ENCODE measurements at places on chromosomes 13 and 19. TPM values are rescaled to one million over a fixed set of nuclear protein-coding genes. Genes with fewer than 3 reads are reported as not detected.

Gene CGB1
- not detected for total RNA-seq

Gene ZNF835
- 3.6 TPM for total RNA-seq

Gene CGB2
- total RNA-seq, result not detected

Gene ADGRE3
- not detected for total RNA-seq

Gene ZNF497
- 2.5 TPM for total RNA-seq

Gene APOC4
- not detected for total RNA-seq

Gene MEX3D
- 33.0 TPM for total RNA-seq

Gene ZNF816
- 10.1 TPM for total RNA-seq

Gene RASIP1
- total RNA-seq, result 0.99 TPM

Gene CLDND2
- total RNA-seq, result not detected

Gene PSG11
- total RNA-seq, result not detected

Gene GNG7
- 0.83 TPM for total RNA-seq

Gene CD22
- total RNA-seq, result 1.2 TPM

Gene SIGLEC12
- not detected for total RNA-seq

Gene DIRAS1
- total RNA-seq, result 11.3 TPM

Gene SPHK2
- 5.1 TPM for total RNA-seq

Gene CEACAM1
- not detected for total RNA-seq

Gene CTXN1
- total RNA-seq, result 0.66 TPM

Gene CHAF1A
- total RNA-seq, result 5.9 TPM

Gene IRGC
- total RNA-seq, result not detected

Gene HTR2A
- total RNA-seq, result 0.33 TPM

Gene TUBA3C
- total RNA-seq, result not detected

Gene FFAR3
- not detected for total RNA-seq

Gene ZNF560
- total RNA-seq, result 3.3 TPM

Gene KLK5
- total RNA-seq, result not detected

Gene CBY2
- total RNA-seq, result not detected

Gene MYO1F
- total RNA-seq, result 0.17 TPM

All from fibroblast of lung (primary cell).